ENCODE measurements at places on chromosomes 4 and X. TPM values are rescaled to one million over a fixed set of nuclear protein-coding genes. Genes with fewer than 3 reads are reported as not detected.

Gene ALAS2
- not detected for total RNA-seq

Gene DHX15
- 131 TPM for total RNA-seq

Gene BBS12
- 0.56 TPM for total RNA-seq

Gene CYLC1
- not detected for total RNA-seq

Gene FAM9C
- not detected for total RNA-seq

Gene PRR32
- not detected for total RNA-seq

Gene SLC7A11
- 7.6 TPM for total RNA-seq

Gene PNMA3
- not detected for total RNA-seq

Gene PGAM4
- not detected for total RNA-seq

Gene FAM149A
- total RNA-seq = 2.4 TPM

Gene TLR7
- not detected for total RNA-seq

Gene TDO2
- total RNA-seq = not detected

Gene MAGEB1
- not detected for total RNA-seq

Gene UCP1
- not detected for total RNA-seq

Gene RPL36A
- total RNA-seq = 548 TPM

Gene GSX2
- not detected for total RNA-seq

Gene TLR8
- not detected for total RNA-seq

Gene CASK
- total RNA-seq = 15.0 TPM

Gene NUDT6
- 8.6 TPM for total RNA-seq

Gene SLC25A5
- total RNA-seq = 486 TPM

Gene FGF5
- total RNA-seq = 1.1 TPM

Gene CCDC158
- total RNA-seq = not detected

Gene TCP11X2
- total RNA-seq = not detected

Gene FSTL5
- total RNA-seq = not detected

Gene CMC4
- total RNA-seq = 19.6 TPM

Gene DUX4
- total RNA-seq = not detected

Gene GYPE
- total RNA-seq = not detected

Gene DCK
- 18.5 TPM for total RNA-seq

Gene CXCL8
- total RNA-seq = 23.4 TPM

Gene CT45A2
- not detected for total RNA-seq

Gene SPON2
- 18.1 TPM for total RNA-seq

Gene BGN
- not detected for total RNA-seq

Gene MTMR8
- total RNA-seq = 0.49 TPM

Gene GDPD2
- 0.19 TPM for total RNA-seq

Gene HGFAC
- not detected for total RNA-seq

Gene NAT8L
- total RNA-seq = not detected

Gene SLC38A5
- total RNA-seq = 92.3 TPM

Gene SLIT2
- total RNA-seq = 0.63 TPM

Gene PROM1
- total RNA-seq = under 0.01 TPM

Gene EPHA5
- total RNA-seq = not detected

Gene RBMXL3
- not detected for total RNA-seq

Gene TMPRSS11E
- total RNA-seq = 10.4 TPM

Gene DGAT2L6
- not detected for total RNA-seq

Gene SSX4
- total RNA-seq = not detected

Gene SPP1
- not detected for total RNA-seq
